ENCODE measurements at places on chromosomes 7 and 10. TPM values are rescaled to one million over a fixed set of nuclear protein-coding genes. Genes with fewer than 3 reads are reported as not detected.

GPR37 gene
- 2.8 TPM for total RNA-seq

UCMA gene
- 0.91 TPM for total RNA-seq

PAX4 gene
- total RNA-seq: not detected

BCAP29 gene
- 49.0 TPM for total RNA-seq

DNA sequence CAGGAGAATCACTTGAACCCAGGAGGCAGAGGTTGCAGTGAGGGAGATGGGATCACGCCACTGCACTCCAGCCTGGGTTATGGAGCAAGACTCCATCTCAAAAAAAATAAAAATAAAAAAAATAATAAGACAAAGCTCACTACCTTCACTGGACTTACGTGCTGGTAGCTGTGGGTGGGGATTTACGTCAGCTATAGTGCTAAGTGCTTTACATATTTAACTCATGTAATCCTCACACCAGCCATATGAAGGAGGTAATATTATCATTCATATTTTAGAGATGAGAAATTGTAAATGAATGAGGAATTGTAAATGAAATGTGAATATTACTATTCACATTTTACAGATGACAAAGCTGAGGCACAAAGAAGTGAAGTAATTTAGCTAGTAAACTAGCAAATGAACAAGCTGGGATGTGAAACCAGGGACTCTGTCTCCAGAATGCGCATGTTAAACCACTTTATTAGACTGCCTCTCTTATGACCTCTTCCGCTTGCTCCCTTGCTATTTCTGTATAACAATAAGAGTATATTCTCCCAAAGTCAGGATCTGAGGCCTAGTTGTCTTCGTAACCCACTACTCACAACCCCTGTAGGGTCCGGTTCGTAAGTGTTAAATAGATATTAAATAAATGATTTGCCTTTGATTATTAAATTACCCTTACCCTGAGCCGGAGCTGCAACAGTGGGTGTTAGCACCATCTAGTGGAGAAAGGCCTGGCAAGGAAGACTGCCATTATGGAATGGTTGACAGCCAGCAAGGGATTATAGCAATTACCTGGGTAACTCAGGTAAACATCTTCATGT, 70.2 kb downstream of the HTR7 start:
- no peaks in the 10 kb centered on the region for H3K27me3 ChIP-seq
- H3K36me3 ChIP-seq: no peaks in the 10 kb centered on the region
- peak; percentile 36 for DNase-seq
- no peak overlapping the region for H3K27ac ChIP-seq
- H3K4me1 ChIP-seq: no peaks in the 10 kb centered on the region

DNA sequence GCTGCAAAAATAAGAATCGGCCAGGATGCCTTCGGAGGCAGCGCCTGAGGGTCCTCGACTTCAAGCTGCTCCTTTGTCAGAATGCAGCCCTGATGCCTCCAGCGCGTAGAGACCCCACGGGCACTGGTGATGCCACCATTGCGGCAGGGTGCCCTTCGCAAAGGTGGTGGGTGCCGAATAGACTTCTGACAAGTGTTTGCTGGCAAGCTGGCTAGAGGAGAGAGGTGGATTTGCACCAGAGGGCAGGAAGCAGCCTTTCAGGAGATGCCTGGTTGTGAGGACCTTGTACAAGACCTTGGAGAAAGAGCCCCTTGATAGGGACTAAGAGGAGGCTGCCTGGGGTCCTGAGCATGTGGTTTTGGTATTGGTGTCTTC, 103.2 kb upstream of the PPIF start:
- H3K4me3 ChIP-seq: no peak overlapping the region
- H3K36me3 ChIP-seq: no peaks in the 10 kb centered on the region
- no peak for DNase-seq
- no peaks in the 10 kb centered on the region for H3K27me3 ChIP-seq
- peaks cover 54% of the 10 kb centered on the region for H3K4me1 ChIP-seq
- peak overlapping the region; percentile 84 for H3K27ac ChIP-seq

DNA sequence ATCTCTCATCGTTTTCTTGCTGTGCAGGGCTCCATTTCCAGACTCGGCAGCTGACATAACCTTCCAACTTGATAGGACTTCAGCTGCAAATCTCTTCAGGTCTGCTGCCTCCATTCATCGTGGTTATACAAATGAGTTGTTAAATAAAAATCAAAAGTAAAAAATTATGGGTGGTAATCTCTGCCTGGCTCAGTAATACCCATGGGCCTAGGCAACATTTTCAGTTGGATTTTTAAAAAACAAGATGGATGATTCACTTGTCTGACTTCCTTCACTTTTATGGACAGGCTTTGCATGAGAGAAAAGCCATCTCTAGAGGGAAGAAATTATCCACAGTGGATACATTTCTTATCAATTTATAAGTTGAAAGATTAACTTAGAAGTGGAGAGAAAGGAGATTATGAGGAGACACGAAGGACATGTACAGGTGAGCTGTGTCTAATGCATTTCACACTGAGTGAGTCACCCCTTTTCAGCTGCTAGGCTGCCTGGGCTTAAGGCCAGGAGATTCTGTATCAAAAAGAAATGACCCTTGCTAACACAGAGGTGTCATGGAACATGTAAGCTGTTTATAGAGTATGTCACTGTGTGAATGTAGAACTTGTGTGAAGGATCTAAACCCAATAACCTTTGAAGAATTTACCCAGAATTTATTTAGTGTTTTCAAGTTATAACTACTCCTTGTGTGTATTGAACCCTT, 495.1 kb downstream of the AUTS2 start:
- H3K27ac ChIP-seq: no peak overlapping the region
- no peak overlapping the region for H3K4me3 ChIP-seq
- no peaks in the 10 kb centered on the region for H3K27me3 ChIP-seq

- H3K36me3 ChIP-seq: no peaks in the 10 kb centered on the region
- H3K4me3 ChIP-seq: no peak overlapping the region
- no peak overlapping the region for H3K27ac ChIP-seq
Measured at GRCh38 chr10:554182-554848, 135.2 kb downstream of the DIP2C start.

DNA sequence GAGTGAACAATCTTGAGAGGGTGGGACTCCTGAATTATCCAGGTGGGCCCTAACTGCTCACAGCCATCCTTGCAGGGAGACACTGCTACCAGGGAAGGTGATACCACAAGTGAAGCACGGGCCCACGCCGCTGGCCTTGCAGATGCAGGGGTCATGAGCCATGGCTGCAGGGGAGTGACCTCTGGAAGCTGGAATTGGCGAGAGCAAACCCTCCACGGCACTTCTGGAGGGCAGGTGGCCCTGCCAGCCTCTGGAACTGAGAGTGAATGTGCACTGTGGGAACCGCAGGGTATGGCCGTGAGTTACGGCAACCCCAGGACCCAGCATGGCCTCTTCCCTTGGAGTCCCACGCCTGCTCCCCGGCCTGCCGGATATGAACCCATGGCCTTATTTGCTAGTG, 37.5 kb downstream of the STK32C start:
- H3K27me3 ChIP-seq: no peaks in the 10 kb centered on the region
- no peak for DNase-seq
- peaks cover 23% of the 10 kb centered on the region for H3K4me1 ChIP-seq
- H3K27ac ChIP-seq: no peak overlapping the region
- H3K36me3 ChIP-seq: no peaks in the 10 kb centered on the region
- no peak overlapping the region for H3K4me3 ChIP-seq

Measured in lung (tissue), 17 donors.